Kidney glomerular epithelial cell (primary cell): ENCODE measurements at places on chromosomes 2 and 18.

GRCh38 chr18:38023871-38024270, 458.3 kb upstream of the CELF4 start:
- DNase-seq = peak; percentile 21

DNA sequence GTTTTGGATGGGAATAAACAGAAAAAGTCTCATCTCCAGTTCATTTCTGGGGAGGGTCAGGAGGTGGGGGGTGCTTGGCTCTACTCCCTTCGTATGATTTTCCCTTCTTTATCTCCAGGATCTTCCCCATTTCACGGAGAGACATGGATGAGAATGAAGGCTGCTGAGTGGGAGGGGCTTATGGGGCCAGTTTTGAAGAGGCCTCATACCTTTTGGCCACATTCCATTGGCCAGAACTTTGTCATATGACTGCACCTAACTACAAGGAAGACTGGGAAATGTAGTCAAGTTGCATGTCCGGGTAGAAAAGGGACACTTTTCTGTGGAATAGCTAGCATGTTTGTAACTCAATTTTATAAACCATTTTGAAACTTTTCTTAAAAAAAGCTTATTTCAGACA, 117.6 kb downstream of the NEDD4L start:
- DNase-seq = no peak

DNA sequence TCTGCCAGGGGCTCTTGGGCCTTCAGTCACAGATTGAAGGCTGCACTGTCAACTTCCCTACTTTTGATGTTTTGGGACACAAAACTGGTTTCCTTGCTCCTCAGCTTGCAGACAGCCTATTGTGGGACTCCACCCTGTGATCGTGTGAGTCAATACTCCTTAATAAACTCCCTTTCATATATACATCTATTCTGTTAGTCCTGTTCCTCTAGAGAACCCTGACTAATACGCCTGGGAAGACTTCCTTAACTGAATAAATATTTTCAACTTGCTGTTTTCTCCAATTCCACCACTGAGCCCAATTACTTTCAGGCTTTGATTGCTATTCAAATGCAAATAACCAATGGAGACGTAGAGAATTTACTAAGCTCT, 61.4 kb upstream of the CCDC195 start:
- no peak for DNase-seq

- no peak for DNase-seq
Observed at GRCh38 chr18:62566199-62566598, 43.4 kb downstream of the ZCCHC2 start.

DNA sequence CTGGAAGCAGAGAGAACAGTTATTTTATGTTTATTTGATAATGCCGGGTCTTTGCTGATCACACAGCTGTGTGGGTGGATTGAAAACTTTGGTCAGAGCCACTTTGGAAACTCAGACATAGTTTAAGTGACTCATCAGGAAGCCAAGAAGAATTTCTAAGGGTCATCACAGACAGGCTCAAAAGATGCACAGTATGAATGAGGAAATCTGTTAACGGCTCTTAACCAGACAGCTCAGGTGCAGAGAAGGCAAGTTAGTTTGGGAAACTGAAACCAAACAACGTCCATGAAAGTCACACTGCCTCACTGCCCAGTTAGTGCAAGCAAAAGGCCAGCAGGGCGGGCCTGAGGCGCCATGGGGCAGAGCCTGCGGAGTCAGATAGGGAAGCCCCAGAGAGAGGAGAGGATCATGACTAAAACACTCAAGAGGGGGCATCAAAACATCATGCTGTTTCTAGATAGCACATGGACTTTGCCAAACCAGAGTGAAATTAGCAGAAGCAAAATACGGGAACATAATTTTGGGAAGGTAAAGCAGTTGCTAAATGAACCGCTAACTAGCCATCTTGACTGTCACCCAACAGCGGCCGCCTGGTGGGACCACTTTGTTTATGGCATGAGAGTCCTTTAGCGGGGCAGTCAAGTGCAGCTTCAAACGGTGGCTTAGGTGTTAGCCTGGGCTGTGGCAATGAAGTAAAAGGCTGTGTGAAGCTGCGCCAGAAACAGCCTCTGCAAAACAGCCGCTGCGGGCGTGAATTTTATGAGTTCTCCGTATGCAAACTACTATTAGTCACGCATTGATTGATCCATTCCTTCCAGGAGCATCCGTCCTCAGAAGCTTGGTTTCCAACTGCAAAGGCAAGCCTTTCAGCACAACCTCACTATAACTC, 101.2 kb downstream of the KCTD18 start:
- peak; percentile 93 for DNase-seq

DNA sequence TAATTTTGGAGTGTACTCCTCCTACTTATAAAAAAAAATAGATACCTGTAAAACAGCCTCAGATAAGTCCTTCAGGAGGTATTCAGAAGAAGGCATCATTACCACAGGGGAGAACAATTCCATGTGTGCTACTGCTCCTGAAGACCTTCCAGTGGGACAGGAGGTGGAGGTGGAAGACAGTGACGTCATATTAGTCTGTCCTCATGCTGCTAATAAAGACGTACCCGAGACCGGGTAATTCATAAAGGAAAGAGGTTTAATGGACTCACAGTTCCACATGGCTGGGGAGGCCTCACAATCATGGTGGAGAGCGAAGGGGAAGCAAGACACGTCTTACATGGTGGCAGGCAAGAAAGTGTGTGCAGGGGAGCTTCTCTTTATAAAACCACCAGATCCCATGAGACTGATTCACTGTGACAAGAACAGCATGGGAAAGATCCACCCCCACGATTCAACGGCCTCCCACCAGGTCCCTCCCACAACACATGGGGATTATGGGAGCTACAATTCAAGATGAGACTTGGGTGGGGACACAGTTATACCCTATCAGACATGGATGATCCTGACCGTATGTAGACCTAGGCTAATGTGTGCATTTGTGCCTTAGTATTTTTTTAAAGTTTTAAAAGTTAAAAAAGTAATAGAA, 98.4 kb downstream of the NDUFA10 start:
- no peak for DNase-seq
